ENCODE measurements at places on chromosomes 5 and 9.

DNA sequence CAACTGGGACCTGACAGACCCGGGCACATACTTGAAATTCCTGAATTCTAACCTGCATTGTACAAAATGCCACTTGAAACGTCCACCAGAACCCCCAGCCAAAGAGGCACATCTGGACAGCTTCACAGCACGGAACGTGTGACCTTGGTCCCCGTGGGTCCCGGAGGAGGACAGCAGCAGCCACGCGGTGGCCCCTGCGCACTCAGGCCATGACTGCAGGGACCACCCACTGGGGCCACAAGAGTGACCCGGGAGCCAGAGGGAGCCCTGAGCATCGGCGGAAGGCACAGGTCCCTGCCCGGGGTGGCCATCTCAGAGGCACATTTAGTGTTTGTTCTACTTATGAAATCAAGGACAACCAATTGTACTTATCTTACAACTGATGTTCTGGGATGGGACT, 2.1 kb upstream of the SNAPC4 start:
- no peak for DNase-seq

GRCh38 chr9:133952598-133953550, 39.2 kb downstream of the VAV2 start:
- DNase-seq: no peak

DNA sequence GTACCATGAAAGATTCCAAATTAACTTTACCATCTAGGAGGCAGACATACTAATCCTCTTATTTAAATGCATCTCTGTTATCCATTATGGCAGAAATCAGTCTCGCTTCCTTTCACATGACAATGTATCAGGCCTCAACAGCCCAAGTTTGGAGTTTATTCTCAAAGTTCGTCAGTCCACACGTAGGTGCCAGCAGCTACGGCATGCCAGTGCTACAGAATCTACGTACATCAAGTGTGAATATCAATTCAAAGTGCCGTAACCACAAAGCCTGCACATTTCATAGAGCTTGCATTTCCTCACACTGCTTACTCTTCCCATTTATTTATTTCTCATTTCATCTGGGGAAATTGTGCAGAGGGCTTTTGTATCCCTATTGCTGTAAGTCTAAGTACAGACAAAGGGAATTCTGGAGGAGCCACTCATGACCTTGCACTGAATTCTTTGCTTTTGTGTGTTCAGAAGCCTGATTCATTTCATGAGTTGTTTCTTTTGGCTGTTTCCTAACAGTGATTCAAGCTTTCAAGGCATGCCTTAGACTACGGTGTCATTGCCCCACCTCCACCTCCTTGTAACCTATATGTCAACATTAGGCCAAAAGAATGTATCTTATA, 10.0 kb downstream of the ENC1 start:
- no peak for DNase-seq

DNA sequence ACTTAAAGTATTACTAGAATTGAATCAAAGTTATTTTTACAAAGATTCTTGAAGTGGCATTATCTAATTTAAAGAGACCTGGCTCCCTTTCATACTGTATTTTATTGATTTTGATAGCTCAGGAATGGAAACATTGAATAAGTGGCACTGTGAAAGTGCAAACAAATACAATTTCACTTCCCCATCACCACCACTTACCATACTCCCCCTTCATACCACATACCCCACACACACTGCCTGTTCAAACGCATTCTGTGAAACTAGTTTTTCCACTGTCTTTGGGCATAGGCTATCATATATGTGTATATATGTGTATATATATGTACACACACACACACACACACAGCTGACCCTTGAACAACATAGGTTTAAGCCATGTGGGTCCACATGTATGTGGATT, 62.1 kb upstream of the ATG10 start:
- no peak for DNase-seq

DNA sequence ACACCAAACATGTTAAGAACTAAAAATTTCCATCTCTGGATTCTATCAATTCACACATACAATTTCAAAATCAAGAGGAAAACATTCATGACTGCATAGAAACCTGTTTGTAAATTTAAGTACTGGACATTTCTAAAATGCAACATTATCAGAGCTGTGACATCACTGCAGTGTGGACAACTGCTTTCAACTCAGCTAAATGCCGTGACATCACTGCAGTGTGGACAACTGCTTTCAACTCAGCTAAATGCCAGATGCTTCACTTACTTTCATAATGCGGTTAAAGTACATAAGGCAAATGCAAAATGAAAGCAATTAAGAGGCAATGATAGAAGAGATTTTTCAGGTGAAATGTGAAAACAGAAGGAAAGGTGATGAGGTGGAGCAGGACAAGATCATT, 161.5 kb downstream of the ARL15 start:
- no peak for DNase-seq

DNA sequence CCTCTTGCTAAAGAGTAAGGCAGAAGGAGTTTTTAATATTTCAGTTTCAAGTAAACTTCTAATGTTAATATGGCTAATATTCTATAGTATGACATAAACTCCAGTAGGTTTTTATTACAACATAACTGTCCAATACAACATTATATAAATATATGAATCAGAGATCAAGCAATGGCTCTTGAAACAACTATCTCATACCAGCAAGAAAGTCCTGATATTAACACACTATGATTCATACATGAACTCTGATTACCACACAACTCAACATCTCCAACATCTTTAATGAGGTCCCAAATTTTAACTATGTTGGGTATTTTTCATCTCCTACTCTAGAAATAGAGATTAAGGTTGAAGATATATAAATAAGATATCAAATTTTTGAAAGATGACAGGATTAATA, 878.3 kb downstream of the TLE1 start:
- DNase-seq: no peak

DNA sequence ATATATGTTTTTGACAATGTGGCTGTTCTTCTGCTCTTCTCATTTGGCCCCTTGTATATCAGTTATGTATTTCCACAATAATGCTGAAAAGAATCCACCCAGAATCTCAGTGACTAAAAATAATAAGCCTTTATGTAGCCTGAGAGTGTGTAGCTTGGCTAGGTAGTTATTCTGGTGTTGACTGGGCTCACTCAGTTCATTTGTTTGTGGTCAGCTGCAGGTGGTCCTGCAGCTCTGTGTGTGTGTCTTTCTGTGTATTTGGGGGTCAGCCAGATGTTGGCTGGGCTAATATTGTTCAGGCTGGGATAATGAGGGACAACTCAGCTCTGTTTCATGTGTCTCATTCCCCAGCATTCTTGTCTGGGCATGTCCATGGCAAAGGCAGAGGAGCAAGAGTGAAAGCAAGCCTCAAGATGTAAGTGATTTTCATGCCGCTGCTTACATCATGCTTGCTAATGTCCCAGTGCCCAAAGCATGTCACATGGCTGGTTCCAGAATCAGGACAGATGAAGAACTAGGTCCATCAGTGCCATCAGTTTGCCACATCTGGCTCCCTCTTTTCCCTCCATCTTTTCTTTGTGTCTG, 162.8 kb downstream of the KCTD16 start:
- DNase-seq: no peak

- DNase-seq: no peak
Measured at GRCh38 chr5:66710557-66711088, 114.4 kb downstream of the MAST4 start.

GRCh38 chr5:60529001-60529400, 171.0 kb downstream of the DEPDC1B start:
- no peak for DNase-seq

GRCh38 chr9:5712651-5713390, 83.9 kb downstream of the RIC1 start:
- no peak for DNase-seq

GRCh38 chr9:133235549-133236222, 26.6 kb upstream of the OBP2B start:
- no peak for DNase-seq

DNA sequence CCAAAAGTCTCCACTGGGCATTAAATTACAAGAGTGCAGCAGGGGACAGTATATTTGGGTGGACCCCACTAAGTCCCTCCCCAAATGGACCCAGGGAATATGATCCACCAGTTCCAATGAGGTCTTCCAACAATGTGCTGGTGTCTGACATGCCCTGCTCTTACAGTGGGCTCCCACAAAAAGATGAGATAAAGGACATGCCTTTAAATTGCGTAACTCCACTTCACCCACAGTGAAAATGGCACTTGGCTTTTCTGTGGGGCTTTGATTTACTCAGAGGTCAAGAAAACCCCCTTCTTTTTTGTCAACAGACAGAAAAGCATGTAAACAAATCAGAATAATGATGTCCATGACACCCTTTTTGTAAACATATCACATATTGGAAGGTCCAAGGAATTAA, 336.5 kb downstream of the EBF1 start:
- no peak for DNase-seq

- DNase-seq: no peak
Measured at GRCh38 chr5:54822324-54822687, 163.1 kb downstream of the ESM1 start.

GRCh38 chr9:84271531-84271900, 69.0 kb downstream of the SLC28A3 start:
- no peak for DNase-seq

DNA sequence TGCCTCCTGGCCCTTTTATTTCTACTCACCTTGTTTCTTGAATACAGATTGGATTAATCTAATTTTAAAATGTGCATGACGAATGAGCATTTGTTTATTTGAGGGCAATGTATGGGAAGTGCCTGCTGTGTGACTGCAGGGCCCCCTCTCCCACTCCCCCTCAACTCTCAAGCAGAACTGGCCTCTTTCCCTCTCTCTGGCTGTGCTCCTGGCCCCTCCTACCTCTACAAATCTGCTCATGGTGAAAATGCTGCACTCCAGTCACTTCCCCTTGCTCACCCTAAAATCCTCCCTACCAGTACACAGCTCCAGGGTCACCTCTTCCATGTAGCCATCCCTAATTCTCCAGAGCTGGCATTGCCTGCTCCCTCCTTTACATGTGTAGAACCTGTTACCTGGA, 17.2 kb upstream of the NDST1 start:
- no peak for DNase-seq

Data from stimulated activated CD8-positive, alpha-beta memory T cell treated with anti-CD3 and anti-CD28 coated beads, Interleukin-15, amount 100 ng/mL, for 4 hours (primary cell).